MCF 10A (cell line): ENCODE measurements at places on chromosomes 1 and 21. TPM values are rescaled to one million over a fixed set of nuclear protein-coding genes. Genes with fewer than 3 reads are reported as not detected.

Gene UQCRHL
- 1.1 and 1.7 TPM in 2 replicates for total RNA-seq

Gene F13B
- not detected in 2 replicates for total RNA-seq

Gene EXTL1
- not detected in 2 replicates for total RNA-seq

Gene MYOG
- total RNA-seq, result not detected in 2 replicates

Gene USH2A
- not detected in 2 replicates for total RNA-seq

Gene DHCR24
- total RNA-seq, result 126 and 135 TPM in 2 replicates

- DNase-seq, result no peak
Measured at GRCh38 chr1:151037032-151037431, 646 bp downstream of the BNIPL start.

Gene HUNK
- not detected in 2 replicates for total RNA-seq

DNA sequence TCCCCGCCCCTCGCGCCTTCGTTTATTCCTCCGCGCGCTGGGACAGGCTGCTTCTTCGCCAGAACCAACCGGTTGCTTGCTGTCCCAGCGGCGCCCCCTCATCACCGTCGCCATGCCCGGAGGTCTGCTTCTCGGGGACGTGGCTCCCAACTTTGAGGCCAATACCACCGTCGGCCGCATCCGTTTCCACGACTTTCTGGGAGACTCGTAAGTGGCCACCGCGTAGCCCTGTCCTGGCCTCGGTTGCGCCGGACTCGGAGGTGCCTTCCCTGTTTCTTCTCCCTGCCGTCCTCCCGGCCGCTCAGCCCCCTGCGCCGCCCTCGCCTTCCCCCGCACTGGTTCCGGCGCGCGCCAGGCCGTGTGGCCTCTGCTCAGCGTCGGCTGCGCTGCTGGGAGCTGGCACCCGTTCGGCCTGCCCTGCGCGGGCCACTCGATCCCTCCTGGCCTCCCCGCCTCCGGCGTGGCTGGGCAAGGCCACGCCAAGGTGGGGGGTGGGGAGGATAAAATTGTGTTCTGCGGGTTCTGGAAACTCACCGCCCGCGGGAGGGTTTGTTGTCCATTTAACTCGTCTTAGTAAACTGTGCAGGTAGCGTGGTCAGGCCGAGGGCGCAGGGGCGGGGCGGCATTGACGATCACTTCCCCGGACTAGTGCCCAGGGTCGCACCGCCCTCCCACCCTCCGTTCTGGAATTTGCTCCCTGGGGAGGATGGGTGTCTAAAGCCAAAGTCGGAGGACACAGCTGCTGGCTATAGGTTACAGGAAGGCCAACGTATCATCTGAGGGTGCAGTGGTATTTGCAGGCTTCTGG is at the start of gene PRDX6:
Gene PRDX6 (plus strand): TSS at position 50 of the 808 bp plus-strand sequence. CDS start 63 bp downstream, at position 113.
- DNase-seq, result peak; percentile 76

Gene KLHL17
- 15.1 and 18.1 TPM in 2 replicates for total RNA-seq

Gene ETNK2
- total RNA-seq, result 6.7 and 9.5 TPM in 2 replicates

- no peak for DNase-seq
Measured at GRCh38 chr1:33548319-33548718, 75.9 kb downstream of the ZSCAN20 start.

Gene S100A7
- total RNA-seq, result not detected in 2 replicates

Gene PROK1
- total RNA-seq, result not detected in 2 replicates

GRCh38 chr1:26744075-26744959 is 43.4 kb upstream of the PIGV start:
- peak; percentile 82 for DNase-seq

DNA sequence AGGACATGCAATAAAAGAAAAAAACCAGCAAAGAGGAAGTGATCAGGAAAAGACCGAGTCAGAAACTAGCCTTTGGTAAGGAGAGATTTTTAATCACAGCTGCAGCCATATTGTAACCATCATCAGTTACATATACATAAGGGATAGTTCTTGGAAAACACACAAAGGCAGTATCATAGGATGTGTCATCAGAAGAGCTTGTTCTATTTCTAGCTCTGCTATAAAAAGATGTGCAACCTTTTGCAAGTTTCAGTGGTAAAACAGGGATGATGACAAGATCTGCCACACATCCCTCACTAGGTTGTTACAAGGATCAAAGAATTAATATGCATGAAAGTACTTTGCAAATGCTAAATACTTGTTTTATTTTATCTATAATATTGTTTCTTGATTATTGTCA is 342.0 kb downstream of the VAV3 start:
- peak; percentile 12 for DNase-seq

Gene FCRL4
- total RNA-seq, result not detected in 2 replicates

GRCh38 chr1:195872376-195872775 is 735.9 kb downstream of the KCNT2 start:
- DNase-seq, result no peak

DNA sequence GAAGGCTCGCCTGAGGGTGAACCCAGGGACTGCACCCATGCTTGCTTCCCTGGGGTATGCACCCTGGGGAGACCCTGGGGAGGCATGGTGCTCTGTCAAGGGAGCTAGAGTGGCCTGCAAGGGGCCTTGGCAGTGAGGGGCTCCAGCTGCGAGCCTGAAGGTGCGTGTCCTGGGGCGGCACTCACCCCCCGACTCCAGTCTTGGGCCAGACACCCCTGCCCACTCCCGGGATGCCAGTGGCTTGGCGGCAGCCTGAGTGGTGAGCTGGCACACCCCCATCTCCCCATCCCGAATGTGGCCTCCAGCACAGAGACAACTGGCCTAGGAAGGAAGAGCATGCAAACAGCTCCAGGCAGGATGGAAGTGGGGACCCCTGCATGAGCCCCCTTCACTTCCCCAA is 2.6 kb downstream of the SUMO3 start:
- DNase-seq, result no peak

Gene LIN28A
- not detected in 2 replicates for total RNA-seq

Gene MMEL1
- total RNA-seq, result not detected in 2 replicates

DNA sequence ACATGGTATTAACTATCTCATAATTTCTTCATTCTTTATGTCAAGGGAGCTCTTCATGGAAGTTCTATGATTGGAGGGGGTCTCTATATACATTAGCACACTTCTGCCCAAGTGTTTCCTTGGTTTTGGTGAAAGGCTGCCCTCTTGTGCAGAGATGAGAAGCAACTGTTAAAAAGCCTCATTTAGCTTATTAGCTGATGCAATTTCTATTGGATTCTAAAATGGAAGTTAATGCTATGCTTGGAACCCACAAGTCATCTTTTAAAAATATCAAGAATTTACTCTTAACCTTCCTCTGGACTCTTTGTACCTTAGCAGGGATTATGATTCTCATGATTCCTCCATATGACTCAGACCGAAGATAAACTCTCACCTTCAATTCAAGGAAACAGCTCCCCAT is 328.9 kb downstream of the PTBP2 start:
- peak; percentile 43 for DNase-seq

GRCh38 chr1:54971317-54971791 is 9.1 kb upstream of the TMEM61 start:
- peak; percentile 75 for DNase-seq

Gene C1orf105
- total RNA-seq, result not detected in 2 replicates

DNA sequence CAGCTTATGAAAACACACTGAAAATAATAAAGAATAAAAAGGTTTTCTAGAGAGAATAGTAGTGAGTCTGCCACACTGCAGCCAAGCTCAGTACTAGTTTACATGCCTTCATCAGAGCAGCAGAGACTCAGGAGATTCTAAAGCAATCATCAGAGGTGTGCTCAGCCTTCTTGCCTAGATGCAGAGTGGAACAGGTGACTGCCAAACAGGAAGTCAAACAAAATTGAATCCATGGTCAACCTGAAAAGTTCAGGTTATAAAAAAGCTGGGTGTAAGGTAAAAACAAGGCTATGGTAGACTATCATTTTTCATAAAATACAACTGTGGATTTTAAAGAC is 165.3 kb upstream of the C1orf105 start:
- no peak for DNase-seq

Gene CCDC30
- 2.2 and 3.2 TPM in 2 replicates for total RNA-seq

Gene PGBD2
- 5.2 and 5.9 TPM in 2 replicates for total RNA-seq

Gene TFF3
- total RNA-seq, result not detected in 2 replicates

GRCh38 chr1:5941671-5942070 is 50.6 kb downstream of the NPHP4 start:
- DNase-seq, result no peak

- DNase-seq, result peak; percentile 76
Measured at GRCh38 chr1:101506541-101507164, 269.8 kb downstream of the S1PR1 start.

DNA sequence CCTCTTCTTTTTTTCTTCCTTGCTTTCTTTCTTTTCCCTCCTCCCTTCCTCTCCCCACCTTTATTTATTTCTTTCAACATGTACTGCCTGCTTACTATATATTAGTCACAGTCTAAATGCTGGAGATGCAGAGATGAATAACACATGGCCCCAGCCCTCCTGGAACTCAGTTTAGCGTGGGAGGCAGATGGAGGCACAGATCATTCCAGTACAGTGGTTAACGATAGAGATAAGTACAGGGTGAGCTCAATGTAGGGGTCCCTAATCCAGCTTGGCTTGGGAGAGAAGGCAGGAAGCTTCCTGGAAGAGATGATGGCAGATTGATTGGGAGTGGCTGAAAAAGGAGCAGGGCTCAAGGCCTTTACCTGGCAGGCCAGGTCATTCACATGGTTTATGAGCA is 55.6 kb upstream of the PPP2R5A start:
- DNase-seq, result peak; percentile 58

DNA sequence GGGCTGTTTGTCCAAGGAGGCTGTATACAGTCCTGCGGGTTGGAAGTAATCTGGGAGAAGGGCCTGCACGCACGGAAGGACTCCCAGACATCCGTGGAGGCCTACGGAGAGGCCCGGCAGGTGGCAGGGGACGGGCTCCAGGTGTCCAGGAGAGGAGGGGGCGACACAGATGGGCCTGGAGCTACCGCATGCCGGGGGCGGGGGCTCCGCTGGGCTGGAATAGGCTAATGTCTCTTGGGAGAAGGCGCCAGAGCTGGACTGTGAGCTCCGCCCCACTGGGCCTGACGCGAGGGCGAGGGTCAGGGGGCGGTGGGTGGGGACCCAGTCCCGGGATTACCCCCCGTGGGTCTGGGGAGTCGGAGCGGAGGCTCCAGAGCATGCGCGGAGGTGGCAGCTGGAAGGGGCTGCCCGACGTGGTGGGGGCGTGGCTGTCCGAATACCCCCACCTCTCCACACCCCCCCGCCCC is 659 bp downstream of the AGO1 start:
- DNase-seq, result no peak

- DNase-seq, result no peak
Measured at GRCh38 chr1:156401041-156401574, 32.1 kb downstream of the RHBG start.

DNA sequence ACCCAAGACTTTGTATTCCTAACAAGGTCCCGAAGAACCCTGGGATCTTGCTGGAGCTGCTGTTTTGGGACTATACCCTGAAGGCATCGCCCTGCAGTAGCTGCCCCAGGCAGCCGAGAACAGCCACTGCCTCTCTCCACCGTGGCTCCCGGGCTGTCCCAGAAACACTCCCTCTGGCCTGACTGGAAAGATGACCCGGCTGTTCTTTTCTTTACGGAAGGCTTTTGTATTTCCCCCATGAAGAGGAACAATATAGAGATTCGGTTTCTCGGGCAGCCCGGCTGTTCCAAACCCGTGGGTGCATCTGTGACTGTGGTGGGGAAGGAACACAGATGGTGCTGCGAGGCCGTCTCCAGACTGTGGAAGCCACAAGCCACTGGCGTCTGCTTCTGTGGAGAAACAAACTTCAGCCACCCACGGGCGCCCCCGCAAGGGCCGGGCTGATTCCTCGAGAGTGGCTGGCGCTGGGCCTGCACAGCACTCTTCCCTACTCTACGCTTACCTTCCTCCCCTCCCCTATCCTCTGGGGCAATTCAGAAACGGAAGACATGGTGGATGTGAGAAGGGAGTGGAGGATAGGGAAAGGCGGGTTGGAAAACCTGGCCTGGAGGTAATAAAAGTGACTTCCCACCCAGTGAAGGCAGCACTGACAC is 33.7 kb upstream of the VASH2 start:
- no peak for DNase-seq
